Activated CD8-positive, alpha-beta memory T cell treated with anti-CD3 and anti-CD28 coated beads, Interleukin-2, amount 50 U/mL, for 48 hours (primary cell): ENCODE measurements at places on chromosomes 11 and 22.

- DNase-seq = no peak
Observed at GRCh38 chr11:108009497-108010370, 1.0 kb downstream of the CUL5 start.

DNA sequence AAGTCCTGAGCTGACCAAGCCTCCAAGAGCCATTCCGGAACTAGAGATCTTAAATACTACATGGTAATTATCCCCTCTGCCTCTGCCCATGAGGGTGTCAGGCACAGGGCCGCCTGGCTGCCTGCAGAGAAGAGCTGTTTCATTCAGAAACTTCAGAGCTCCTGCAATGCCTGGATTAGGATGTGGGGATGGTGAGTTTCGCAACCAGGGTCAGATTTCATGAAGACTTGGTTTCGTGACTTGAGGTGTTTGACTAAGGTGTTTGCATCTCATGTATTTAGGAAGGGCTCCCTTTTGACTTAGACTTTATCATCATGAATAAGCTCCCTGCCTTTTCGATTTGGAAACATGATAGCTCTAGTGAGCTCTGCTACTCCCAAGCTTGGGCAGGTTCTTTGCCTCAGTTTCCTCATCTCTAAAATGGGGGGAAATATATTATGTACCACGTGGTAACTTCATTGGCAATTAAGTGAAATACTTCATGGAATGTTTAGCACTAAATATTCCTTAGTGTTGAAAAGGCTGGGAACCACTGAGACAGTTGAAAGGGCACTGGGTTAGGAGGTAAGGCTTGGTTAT is 9.1 kb downstream of the TIMP3 start:
- no peak for DNase-seq

DNA sequence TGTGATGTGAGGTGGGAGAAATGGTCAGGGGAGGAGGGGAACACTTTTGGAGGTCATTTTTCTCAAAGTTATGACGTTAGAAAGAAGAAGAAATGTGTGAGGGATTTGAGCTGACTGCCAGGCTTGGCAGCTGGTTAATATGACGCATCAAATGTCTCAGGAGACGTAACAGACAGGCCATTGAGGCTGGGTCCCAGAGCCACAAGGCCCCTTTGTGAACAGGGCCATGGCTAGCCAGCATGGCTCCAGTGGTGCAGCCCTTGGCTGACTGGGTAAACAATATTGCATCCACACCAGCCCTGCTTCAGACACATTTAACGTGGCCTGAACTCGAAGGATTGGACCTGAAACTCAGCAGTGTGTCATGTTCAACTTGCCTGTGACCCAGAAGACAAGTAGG is 34.3 kb downstream of the AMOTL1 start:
- no peak for DNase-seq

- no peak for DNase-seq
Observed at GRCh38 chr11:74749965-74750296, 1.3 kb downstream of the RNF169 start.

DNA sequence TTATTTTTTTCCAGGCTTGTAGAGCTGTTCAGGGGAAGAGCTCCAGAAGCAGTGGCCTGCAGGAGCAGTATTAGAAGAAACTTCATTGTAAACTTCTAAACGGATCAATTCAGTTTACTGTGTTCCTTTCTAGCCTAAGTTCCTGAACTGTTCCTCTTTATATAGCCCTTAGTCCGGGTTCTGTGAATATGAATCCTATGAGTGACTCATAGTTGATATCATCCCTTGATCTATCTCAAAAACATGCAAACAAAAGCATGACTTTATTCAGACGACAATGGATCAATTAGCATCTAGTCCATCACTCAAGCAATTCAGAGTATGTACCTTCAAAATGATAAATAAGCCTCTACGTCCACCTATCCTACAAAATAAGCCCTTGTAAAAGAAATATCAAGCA is at the start of gene MMP12:
MMP12 (minus strand) TSS at position 131 of the 400 bp plus-strand sequence; CDS start at position 86, 45 bp downstream.
- DNase-seq = no peak

- DNase-seq = no peak
Observed at GRCh38 chr11:84790849-84791427, 836.2 kb downstream of the DLG2 start.

- DNase-seq = no peak
Observed at GRCh38 chr11:68071281-68072048, 32.6 kb downstream of the TCIRG1 start.

DNA sequence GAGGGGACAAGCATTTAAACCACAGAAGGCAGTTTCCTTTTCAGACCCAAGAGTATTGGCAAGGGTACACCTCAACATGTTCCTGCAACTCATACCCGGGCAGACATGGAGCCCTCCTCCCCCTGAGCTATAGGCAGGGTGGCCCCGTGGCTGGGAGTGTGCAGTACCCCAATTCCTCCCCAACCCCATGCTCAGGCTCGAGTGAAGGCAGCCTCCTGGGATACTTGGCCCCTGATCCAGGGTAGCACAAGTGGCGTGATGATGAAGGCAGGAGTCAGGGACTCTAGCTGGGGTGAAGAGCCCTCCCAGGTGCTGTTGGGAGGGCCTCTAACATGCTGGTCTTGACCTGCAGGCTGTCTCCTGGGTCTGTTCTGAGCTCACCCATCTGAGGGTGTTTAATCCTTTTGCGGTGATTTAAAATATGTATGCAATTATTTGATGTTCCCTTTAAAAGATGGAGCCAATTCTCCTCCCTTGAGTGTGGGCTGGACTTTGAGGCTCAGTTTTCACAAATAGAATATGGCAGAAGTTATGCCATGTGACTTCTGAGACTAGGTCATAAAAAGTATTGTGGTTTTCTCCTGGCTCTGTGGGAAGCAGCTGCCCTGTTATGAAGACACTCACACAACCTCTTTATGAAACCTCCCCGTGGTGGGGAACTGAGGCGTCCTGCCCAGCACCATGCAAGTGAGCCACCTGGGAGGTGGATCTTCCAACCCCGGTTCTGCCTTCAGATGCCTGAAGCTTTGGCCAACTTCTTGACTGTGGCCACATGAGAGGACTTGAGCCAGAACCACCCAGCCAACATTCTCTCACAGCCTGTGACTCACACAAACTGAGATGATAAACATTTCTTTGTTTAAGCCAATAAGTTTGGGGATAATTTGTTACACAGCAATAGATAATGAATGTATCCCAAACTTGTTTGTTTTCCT is 54.7 kb upstream of the NECTIN1 start:
- DNase-seq = no peak

DNA sequence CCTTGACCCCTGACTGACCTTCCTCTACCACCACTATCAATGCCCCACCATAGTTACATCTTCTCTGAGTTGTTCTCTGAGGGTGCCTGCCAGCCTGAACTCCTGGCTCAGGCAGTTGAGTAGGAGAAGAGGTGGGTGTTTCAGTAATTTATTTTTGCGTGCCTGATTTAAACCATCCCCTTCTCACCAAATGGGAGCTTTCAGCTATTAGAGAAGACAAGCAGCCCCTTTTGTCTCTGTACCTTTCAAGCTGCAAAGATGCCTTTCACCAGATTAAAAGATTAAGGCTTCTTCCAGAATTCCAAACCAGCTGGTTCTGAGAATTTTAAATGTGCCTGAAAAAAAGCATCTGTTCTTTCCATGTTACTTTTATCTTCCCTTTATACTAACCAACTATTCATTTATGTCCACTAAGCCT is 223.8 kb downstream of the FAM76B start:
- no peak for DNase-seq

GRCh38 chr22:20000246-20001081 is 16.2 kb downstream of the ARVCF start:
- DNase-seq = no peak

DNA sequence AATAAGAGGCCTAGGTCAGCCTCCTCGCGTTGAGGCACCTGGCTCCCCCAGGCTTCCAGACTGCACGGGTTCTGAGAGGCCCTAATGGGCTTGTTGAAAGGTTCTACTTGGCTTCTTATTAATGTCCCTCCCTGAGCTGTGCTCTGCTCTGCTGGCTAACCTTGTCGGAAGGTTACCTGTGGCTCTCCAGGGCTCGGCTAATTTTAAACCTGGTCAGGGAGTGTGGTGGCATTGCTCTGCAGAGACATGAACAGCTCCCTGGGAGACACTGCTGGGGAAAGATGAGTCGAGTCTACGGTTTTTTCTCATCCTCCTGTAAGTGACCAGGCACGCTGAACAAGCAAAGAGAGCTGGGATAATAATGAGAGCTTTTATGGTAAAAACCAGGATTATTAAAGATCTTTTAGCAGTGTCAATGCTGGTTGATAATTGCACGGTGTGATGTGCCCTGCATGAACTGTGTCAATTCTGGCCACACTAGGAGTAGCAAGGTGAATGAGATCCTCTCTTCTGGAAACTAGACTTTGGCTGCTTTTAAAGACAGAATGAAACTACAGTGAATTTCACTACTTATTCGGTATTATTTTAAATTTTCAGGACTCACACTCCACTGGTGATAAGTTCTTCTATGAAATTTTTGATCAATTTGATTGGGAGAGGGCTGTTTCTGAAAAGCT is 70.7 kb downstream of the TEAD1 start:
- no peak for DNase-seq

DNA sequence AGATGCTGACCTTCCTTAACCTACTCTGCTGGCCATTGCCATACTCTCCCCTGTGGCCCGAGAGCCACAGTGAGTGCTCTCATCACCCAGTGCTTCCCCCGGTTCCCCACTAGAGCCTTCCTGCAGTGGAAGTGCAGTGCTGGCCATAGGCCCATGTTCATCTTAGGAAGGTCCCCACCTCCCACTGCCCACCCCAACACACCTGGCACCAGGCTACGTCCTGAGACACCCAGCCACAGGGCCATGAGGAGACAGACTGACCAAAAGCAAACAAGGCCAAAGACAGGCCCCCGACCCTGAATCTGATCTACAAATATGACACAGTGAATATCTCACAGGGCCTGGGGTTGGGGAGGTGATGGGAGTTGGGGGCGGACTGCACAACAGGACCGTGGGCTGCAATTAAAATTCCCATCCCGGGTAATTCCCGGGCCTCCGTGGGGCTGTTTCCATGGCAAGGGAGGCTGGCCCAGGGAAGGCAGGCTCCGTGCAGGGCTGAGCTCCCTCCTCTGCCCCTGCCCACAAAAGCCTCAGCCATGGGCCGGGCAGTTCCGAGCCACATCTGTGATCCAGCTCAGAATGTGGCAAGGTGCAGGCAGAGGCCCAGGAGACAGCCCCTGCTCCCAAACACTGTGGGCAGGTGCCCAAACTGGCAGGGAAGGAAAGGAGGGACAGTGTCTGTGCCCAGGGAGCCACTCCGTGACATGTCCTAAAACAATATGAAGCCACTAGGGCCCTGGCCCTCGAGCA is 5.1 kb upstream of the CHST1 start:
- DNase-seq = no peak
